ENCODE measurements at places on chromosomes 12 and 14.
A peak's percentile ranks its signal among the peaks of the same experiment; 100 is the strongest.

GRCh38 chr14:103072595-103073366, 11.2 kb upstream of the LBHD2 start:
- H3K36me3 ChIP-seq, result no peaks in the 10 kb centered on the region
- DNase-seq, result no peak
- no peak overlapping the region for H3K27ac ChIP-seq
- H3K27me3 ChIP-seq, result no peaks in the 10 kb centered on the region

DNA sequence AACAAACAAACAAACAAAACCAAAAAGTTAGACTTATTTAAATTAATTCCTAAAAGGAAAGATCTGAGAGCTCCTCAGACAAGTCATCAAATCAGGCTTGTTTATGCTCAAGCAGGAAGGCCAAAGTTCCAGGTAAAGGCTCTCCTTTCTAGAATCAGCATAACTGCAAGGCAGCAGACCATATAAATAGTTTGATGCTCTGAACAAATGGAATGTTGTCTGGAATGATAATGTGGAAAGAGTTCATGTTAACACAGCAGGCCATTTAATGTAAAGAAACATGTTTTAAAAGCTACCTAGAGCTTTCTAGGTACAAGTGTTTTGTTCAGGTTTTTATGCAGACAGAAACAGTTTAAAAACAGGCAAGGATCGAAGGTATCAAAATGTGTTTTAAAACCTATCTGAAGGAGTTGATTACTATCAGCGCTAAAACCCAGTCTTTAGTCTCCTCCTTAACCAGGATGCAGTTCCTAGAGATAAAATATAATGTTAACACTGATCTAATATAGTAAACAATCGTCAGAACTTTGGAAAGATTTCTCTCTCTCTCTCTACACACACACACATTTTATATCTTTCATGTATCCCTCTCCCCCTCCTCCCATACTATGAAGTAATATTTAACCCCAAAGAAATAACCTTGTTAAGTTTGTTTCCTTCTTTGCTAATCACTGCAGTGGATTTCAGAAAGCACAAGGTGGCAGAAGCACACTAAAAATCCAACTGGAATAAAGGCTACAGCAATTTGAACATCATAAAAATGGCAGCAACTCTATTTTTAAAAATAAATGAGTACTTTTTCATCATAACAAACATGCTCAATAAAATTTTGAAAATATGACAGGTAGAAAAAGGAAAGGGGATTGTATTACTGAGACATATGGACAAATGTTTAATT, 135.5 kb downstream of the PAWR start:
- H3K4me3 ChIP-seq, result no peak overlapping the region
- H3K27me3 ChIP-seq, result no peaks in the 10 kb centered on the region
- H3K4me1 ChIP-seq, result peaks cover 15% of the 10 kb centered on the region
- H3K27ac ChIP-seq, result peak overlapping the region; percentile 55
- no peak for DNase-seq

- no peak for DNase-seq
- H3K27me3 ChIP-seq, result no peaks in the 10 kb centered on the region
- H3K4me3 ChIP-seq, result no peak overlapping the region
- no peaks in the 10 kb centered on the region for H3K4me1 ChIP-seq
- no peak overlapping the region for H3K27ac ChIP-seq
Observed at GRCh38 chr12:41325336-41325735, 137.2 kb downstream of the PDZRN4 start.

DNA sequence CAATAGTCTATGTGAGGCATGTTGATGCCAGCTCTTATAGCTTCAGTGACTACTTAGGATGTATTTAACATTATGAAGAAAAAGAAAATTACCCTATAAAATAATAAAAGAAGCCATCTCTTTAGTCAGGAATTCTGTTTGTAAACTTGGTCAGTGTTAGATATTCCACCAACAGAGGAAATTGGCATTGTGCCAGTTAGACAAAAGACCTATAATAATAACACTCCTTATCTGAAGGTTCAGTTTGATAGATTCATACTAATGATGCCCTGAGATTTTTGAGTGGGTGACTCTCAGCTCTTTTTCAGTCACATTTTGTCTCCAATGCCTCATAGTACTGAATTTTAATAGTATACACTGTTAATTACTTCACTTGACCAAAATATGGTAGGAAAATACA, 6.6 kb downstream of the SYT10 start:
- H3K36me3 ChIP-seq, result no peaks in the 10 kb centered on the region
- H3K4me1 ChIP-seq, result no peaks in the 10 kb centered on the region
- H3K4me3 ChIP-seq, result no peak overlapping the region
- no peak overlapping the region for H3K27ac ChIP-seq
- no peak for DNase-seq

GRCh38 chr12:28958553-28959195, 190.4 kb upstream of the FAR2 start:
- no peaks in the 10 kb centered on the region for H3K27me3 ChIP-seq
- no peak for DNase-seq
- H3K4me1 ChIP-seq, result no peaks in the 10 kb centered on the region
- H3K4me3 ChIP-seq, result no peak overlapping the region
- H3K36me3 ChIP-seq, result no peaks in the 10 kb centered on the region

DNA sequence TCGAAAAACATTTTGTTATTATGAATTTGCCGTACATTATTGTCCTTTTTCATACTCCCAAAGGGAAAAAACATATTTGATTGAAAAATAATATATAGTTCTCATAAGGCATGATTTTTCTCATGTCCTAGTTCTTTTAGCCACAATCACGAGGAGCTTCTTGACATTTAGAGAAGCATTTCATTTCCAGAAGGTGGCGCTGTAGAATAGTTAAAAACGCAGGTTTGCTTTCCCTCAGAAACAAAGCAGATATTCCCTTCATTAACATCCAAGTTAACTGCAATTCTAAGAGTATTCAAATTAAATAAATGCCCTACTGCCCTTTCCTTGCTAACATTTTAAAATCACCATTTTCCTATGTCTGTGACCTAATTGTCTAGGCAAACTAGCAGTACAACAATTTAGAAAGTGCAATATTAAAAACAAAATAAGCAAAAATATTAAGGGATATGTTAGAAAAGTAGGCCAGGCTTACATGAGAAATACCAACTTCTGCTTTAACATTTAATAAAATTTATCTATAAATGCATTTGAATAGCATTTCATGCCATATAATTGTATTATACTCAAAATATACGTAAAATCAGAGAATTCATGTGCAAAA, 10.9 kb upstream of the PIK3C2G start:
- H3K36me3 ChIP-seq, result no peaks in the 10 kb centered on the region
- H3K4me1 ChIP-seq, result no peaks in the 10 kb centered on the region
- H3K4me3 ChIP-seq, result no peak overlapping the region
- H3K27ac ChIP-seq, result no peak overlapping the region
- DNase-seq, result peak; percentile 10
- no peaks in the 10 kb centered on the region for H3K27me3 ChIP-seq

GRCh38 chr12:54891717-54892478, 37.6 kb downstream of the MUCL1 start:
- H3K4me1 ChIP-seq, result no peaks in the 10 kb centered on the region
- no peaks in the 10 kb centered on the region for H3K36me3 ChIP-seq
- peak; percentile 27 for DNase-seq
- no peak overlapping the region for H3K4me3 ChIP-seq
- peaks cover 5% of the 10 kb centered on the region for H3K27me3 ChIP-seq

- DNase-seq, result no peak
- no peak overlapping the region for H3K27ac ChIP-seq
- no peaks in the 10 kb centered on the region for H3K27me3 ChIP-seq
- no peaks in the 10 kb centered on the region for H3K4me1 ChIP-seq
- no peaks in the 10 kb centered on the region for H3K36me3 ChIP-seq
- H3K4me3 ChIP-seq, result no peak overlapping the region
Observed at GRCh38 chr12:85424581-85425348, 144.7 kb downstream of the ALX1 start.

DNA sequence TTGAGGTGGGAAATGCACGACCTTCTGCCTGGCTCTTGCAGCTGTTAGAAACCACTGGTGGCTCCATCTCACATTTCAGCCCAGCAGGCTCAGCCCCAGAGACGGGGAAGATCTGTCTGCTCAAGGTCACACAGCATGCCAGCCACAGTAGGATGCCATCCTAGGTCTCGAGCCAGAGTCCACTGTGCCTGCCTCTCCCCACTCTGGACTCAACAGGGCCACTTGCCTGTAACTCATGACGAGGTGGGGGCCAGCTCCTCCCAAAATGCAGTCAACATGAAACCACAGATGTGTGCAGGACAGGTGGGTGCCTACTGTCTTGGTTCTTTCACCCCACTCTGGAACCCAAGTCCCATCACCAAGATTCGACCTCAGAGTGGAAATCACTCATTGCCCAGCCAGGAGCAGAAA, 23.2 kb downstream of the BCL11B start:
- H3K36me3 ChIP-seq, result no peaks in the 10 kb centered on the region
- H3K27ac ChIP-seq, result no peak overlapping the region
- H3K4me1 ChIP-seq, result no peaks in the 10 kb centered on the region
- no peaks in the 10 kb centered on the region for H3K27me3 ChIP-seq
- H3K4me3 ChIP-seq, result no peak overlapping the region

- no peak overlapping the region for H3K4me3 ChIP-seq
- H3K36me3 ChIP-seq, result no peaks in the 10 kb centered on the region
- H3K4me1 ChIP-seq, result no peaks in the 10 kb centered on the region
- H3K27me3 ChIP-seq, result no peaks in the 10 kb centered on the region
- DNase-seq, result no peak
Observed at GRCh38 chr12:86735851-86736250, 479.7 kb upstream of the MGAT4C start.

GRCh38 chr12:632102-632696, 31.0 kb downstream of the NINJ2 start:
- no peak overlapping the region for H3K4me3 ChIP-seq
- H3K27ac ChIP-seq, result peak overlapping the region; percentile 91
- H3K4me1 ChIP-seq, result peaks cover 41% of the 10 kb centered on the region
- peak; percentile 56 for DNase-seq
- no peaks in the 10 kb centered on the region for H3K27me3 ChIP-seq

- no peak overlapping the region for H3K27ac ChIP-seq
- peaks cover 11% of the 10 kb centered on the region for H3K27me3 ChIP-seq
- H3K4me1 ChIP-seq, result no peaks in the 10 kb centered on the region
- no peak overlapping the region for H3K4me3 ChIP-seq
- DNase-seq, result no peak
Observed at GRCh38 chr12:32761716-32762115, 6.0 kb upstream of the YARS2 start.

DNA sequence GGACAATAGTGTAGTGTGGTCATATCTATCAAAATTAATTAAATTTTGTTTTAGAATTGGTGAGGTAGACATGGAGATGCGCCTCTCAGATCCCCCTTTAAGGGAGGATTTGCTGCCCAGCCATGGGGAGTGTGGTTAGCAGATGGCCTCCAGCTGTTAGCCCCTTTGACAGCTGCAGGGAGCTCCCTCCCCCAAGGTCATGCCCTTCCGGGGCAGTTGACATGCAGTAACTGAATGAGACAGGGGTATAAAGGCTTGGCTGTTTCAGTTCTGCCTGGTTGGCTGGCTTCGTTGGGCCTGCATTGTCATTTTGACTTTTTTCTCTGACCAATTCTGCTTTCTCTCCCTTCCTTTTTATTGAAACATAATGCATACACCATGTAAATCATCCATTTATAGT, 291.5 kb upstream of the SRRM4 start:
- no peaks in the 10 kb centered on the region for H3K4me1 ChIP-seq
- no peak overlapping the region for H3K27ac ChIP-seq
- H3K27me3 ChIP-seq, result no peaks in the 10 kb centered on the region
- no peaks in the 10 kb centered on the region for H3K36me3 ChIP-seq
- H3K4me3 ChIP-seq, result no peak overlapping the region

DNA sequence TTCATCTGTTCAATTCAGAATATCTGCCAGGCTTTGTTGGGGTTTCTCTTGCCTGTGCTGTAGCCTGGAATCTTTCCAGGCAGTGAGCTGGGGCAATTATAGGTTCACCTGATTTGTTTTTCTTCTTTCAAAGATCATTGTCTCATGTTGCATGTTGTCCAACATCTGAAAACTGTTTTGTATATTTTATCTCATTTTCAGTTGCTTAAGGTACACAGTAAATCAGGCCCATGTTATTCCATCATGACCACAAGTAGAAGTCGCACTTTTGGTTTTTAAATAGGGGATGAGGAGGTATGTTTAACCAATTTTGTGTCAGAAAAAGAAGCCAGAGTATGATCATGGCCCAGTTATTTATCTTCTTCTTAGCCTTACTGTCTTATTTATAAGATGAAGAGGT, 24.9 kb upstream of the FUT8 start:
- H3K27me3 ChIP-seq, result no peaks in the 10 kb centered on the region
- H3K4me1 ChIP-seq, result no peaks in the 10 kb centered on the region
- H3K36me3 ChIP-seq, result no peaks in the 10 kb centered on the region
- no peak overlapping the region for H3K27ac ChIP-seq

- peak; percentile 57 for DNase-seq
- H3K4me3 ChIP-seq, result peak overlapping the region; percentile 39
- H3K36me3 ChIP-seq, result no peaks in the 10 kb centered on the region
- H3K27me3 ChIP-seq, result no peaks in the 10 kb centered on the region
Observed at GRCh38 chr12:65603438-65604351, 220.6 kb upstream of the HMGA2 start.

GRCh38 chr12:45660330-45660729, 69.2 kb upstream of the ARID2 start:
- H3K27me3 ChIP-seq, result 0 out of 2 replicates have a peak, but pooled peaks cover 5% of the 10 kb centered on the region
- no peak overlapping the region for H3K27ac ChIP-seq
- no peak overlapping the region for H3K4me3 ChIP-seq
- DNase-seq, result peak; percentile 36
- no peaks in the 10 kb centered on the region for H3K36me3 ChIP-seq

DNA sequence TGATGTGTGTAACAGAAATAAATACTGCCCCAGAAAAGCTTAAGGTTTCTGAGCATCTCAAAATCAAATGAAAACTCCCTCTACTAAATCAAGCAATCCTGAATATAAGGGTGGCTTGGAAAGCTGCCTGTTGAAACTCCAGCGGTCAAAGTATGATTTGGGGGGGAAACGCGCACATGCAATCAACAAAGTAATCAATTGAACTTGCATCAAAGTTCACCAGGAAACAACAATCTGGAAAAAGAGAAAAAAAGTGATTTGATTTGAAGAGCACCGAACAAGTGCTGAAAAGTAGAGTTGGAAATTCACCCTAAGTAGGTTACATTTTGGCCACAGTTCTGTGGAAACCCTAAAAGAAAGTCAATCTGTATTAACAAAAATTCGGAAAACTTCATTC, 700 bp downstream of the CNIH1 start:
- H3K4me3 ChIP-seq, result peak overlapping the region; percentile 76
- peaks cover 5% of the 10 kb centered on the region for H3K36me3 ChIP-seq
- no peak for DNase-seq

DNA sequence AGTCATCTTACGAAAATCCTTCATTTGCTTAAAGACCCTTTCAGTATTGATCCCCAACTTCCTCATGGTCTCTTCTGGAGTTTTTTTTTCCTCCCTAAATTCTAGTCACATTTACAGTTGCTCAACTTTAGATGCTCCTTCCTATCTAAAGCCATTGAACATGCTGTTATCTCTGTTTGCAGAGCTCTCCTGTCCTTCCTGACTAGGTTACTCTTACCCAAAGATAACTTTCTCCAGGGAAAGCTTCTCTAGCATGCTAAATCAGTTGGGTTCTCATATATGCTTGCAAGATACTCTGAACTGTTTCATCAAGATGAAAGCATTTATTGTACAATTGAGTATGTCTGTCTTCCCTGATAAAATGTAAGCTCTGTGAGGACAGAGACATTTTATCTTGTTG, 1.8 kb upstream of the RAB21 start:
- peaks cover 7% of the 10 kb centered on the region for H3K4me1 ChIP-seq
- peaks cover 4% of the 10 kb centered on the region for H3K27me3 ChIP-seq
- no peak for DNase-seq
- H3K4me3 ChIP-seq, result no peak overlapping the region

- 0 out of 2 replicates have a peak, but pooled peaks cover 3% of the 10 kb centered on the region for H3K4me1 ChIP-seq
- H3K4me3 ChIP-seq, result no peak overlapping the region
- peaks cover 28% of the 10 kb centered on the region for H3K36me3 ChIP-seq
- no peak for DNase-seq
- H3K27me3 ChIP-seq, result no peaks in the 10 kb centered on the region
- H3K27ac ChIP-seq, result no peak overlapping the region
Observed at GRCh38 chr12:115960868-115961802, 316.4 kb downstream of the MED13L start.

Measured in Panc1 (cell line).